ENCODE measurements at places on chromosomes 3 and 15. TPM values are rescaled to one million over a fixed set of nuclear protein-coding genes. Genes with fewer than 3 reads are reported as not detected.

DNA sequence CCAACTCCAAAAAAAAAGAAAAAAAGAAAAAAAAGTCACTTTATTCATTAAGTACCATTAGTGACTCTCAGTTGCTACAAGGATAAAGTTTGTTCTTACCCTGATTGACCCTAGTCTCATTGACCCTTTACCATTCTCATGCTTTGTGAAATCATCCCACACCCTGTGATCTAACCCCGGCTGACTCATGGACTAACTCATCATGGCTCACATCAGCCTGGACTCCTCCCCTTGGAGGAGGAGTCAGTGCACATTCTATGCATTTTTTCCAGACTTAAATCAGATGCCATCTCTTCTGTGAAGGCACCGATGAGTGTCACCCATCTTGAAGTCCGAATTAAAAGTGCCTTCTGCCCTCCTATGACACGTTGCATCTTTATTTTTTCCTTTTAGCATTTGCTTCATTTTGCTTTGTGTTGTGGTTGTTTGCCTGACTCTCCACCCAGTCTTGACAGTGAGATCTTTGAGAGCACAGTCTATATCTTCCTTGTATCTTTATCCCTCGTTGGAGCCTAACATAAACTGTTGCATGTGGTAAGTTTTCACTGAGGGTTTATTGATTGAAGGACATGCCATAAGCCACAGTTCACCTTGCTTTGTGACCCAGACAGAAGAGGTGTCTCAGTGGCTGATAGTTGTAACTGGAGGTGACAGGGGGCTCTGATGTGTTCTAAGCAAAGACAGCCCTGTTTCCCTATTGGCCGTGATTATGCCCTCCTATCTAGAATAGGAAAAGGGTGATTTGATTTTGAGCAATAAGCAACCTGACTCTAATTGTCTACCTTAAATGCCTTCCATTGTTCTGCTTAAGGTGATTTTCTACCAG lies 72.1 kb downstream of the IL1RAP start:
- DNase-seq, result peak; percentile 95

GRCh38 chr3:82416830-82417229 lies 655.4 kb upstream of the GBE1 start:
- no peak for DNase-seq

- DNase-seq, result no peak
Observed at GRCh38 chr3:9105421-9105820, 142.1 kb upstream of the RAD18 start.

DNA sequence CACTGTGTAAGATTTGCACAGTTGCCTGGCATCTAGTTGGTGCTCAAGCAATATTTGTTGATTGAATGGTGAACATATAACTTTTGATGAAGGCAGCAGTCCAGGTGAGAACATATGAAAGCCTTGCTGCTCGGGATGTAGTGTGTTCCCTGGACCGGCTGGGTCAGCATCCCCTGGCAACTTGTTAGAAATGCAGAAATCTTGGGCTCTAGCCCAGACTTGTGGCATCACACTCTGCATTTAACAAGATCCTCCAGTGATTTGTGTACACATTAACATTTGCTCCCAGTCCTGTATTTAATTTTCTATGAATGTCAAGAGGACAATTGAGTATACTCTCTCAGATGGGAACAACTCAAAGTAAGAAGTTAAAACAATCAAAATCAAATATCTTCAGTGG lies 69.0 kb upstream of the SAMMSON start:
- peak; percentile 10 for DNase-seq

DNA sequence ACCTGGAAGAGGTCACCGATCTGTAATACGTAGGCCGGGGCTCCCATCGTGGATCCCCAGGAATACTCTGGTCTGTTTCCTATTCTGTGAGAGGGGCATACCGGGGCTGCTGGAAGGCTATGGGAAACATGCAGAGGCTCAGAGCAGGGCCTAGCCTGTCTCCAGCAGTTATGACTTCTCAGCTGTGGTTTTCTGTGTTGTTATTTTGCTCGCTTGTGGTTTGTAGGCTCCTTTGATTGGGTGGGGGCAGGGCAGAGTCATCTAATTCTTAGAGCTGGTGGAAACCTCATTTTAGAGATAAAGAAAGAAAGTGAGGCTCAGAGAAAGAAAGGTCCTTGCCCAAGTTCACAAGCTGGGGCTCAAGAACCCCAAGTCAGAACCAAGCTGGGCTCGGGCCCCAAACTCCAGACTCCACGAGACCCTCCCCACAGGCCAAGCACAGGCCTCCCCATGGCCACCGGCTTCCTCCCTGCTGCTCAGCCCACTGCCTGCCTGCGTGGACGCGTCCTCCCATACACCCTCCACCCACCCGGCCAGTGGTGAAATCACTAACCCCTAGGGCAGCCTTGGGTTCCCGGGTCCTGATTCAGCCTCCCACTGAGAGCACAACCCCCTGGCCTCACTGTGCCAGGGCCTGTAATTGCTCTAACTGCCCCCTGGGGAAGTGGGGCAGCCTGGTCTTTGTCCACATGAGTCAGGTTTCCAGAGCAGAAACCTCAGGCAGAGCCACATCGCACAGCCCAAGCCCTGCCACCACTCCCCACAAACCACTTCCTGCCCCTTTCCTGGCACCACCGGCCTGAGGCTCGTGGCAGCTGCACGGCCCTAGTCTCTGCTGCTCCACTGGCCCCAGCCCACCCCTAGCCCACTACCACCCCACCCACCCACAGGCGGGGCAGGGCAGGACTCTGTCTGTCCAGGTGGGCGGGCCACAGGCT lies 270.8 kb downstream of the UACA start:
- DNase-seq, result peak; percentile 81

GRCh38 chr3:14680716-14681115 lies 5.8 kb downstream of the C3orf20 start:
- peak; percentile 18 for DNase-seq

DNA sequence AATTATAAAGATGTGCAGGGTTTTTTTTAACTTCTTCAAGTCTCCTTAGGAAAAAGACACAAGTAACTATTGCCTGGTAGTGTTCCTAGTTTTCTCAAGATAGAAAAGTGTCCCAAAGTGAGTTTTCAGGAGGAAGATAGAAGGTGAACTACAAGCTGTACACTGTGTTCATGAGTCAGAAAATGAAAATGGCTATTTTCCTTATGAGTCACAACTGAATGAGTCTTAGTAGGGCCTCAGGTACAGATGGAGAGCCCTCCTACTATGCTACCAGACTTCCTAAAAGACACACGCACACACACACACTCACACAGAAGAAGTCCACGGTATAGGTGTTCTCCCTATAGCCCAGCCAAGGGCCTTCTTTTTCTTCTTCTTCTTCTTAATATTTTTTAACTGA lies 3.1 kb downstream of the MYO1E start:
- no peak for DNase-seq

DNA sequence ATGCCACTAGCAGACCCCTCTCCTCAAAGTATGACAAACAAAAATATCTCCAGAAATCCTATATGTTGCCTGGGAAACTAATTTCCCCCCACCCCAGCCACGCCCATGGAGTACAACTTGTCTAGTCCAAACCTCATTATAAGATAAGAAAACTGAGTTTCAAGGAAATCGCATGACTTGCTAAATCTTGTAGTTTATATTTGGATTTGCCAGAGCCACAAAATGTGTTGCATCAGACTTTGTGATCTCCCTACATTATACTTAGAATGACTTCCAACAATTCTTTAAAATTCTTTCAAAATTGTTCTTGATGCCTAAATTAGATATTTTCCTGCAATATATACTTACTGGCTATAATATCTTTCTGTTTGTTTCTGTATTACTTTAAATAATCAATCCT lies 1034.4 kb downstream of the IGSF11 start:
- peak; percentile 28 for DNase-seq

DNA sequence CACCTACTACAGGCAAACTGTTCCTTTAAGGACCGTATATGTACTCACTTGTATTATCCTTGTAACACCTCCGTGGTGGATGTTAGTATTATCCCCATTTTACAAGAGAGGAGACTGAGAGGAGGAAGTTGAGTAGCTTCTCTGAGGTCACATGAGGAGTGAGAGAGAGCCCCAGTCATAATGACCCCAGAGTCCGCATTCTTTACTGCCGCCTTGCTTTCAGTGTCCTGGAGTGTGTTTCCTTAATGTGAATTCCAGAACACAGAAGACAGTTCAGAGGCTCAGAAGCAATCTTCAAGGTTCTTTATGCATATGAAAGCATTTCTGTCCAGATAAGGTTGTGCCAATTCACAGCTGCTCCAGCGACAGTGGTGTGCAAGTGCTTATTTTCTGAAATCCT lies 199.2 kb downstream of the CACNA2D3 start:
- no peak for DNase-seq

DNA sequence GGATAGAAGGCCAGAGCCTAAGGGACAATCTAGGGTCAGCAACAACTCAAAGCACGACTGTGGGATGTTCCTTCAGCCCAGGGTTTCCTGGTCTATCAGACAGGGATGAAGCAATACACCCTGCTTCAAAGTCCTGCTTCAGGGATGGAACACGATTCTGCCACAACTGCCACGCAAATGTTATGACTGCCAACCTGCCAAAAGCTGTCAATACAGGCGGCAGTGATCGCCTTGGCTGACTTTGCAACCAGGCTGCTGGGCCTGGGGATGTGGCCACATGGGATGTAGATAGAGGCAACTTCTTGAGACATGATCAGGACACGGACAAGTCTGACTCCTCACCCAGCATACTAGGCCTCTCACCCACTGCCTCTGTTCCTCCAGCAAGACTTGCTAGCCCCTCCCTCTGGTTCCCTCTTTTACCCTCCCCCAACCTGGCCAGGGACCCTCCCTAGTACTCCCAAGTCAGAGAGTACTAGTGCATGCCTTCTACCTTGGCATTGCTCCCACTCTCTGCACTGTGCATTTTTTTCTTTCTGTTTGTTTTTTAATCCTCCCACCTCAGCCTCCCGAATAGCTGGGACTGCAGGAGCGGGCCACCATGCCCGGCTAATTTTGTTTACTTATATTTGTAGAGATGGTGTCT lies 7.6 kb downstream of the CCDC12 start:
- no peak for DNase-seq

DNA sequence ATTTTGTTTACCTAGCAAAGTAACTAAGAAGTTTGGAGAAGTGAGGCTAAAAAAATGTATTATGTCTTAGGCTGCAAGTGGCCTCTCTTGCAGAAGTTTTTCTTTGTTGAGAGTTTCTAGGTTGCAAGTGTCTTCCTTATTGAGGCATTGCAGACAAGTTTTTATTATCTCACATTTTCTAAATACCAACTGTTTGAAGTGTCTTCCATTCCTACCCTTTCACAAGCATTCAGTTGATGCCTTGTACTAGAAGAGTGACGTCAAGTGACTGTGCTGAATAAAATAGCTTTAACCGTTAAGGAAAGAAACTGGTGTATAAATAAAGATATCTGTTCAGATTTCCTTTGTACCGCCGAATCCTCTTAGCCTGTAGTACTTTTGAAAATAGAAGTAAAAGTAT lies 123.3 kb downstream of the ALCAM start:
- DNase-seq, result no peak

DNA sequence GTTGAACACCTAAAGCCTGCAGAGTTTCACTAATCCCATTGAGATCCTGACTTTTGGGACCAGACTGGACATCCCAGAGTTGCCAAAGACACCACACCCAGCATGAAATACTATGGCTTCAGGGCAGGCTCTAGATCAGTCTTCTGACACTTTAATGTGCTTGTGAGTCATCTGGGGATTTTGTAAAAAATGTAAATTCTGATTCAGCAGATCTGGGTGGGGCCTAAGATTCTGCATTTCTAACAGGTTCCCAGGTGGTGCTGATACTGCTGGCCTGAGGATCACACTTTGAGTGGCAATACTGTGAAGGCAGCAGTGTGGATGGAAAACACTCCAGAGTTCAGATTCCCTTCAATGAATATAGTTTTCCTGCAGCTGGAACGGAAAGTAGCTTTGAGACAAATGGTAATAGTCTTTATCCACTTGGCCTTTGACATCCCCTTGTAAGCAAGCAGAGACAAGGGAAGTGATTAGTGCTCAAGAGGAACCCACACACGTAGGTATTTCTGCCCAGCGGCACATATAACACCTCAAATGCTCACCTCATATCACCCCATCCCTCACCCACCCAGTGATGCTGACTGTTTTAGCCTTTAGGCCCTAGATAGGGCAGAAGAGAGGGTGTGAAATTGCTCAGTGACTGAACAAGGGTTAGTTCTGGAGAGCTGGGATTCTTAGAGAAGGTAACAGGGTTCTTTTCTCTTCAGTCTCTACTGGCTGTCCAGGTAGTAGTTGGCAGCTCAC lies 51.5 kb upstream of the GSK3B start:
- DNase-seq, result peak; percentile 41

DNA sequence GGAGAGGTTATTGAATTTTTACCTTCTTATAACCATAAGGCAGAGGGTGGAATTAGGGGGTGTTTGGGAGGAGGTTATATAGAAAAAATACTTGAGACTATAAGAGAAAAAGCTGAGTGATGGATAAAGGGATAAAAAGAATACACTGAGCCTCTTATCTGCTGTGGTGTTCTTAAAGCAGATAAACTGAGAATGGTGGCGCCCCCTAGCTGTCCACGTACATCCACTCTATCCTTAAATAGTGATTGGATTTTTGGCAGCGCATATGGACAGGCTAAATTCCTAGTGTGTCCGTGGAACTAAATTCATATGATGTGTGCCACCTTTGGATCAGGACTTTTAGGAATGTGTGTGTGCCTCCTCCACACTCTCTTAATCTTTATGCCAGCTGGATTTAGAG lies 121.1 kb downstream of the OXSM start:
- DNase-seq, result peak; percentile 48

DNA sequence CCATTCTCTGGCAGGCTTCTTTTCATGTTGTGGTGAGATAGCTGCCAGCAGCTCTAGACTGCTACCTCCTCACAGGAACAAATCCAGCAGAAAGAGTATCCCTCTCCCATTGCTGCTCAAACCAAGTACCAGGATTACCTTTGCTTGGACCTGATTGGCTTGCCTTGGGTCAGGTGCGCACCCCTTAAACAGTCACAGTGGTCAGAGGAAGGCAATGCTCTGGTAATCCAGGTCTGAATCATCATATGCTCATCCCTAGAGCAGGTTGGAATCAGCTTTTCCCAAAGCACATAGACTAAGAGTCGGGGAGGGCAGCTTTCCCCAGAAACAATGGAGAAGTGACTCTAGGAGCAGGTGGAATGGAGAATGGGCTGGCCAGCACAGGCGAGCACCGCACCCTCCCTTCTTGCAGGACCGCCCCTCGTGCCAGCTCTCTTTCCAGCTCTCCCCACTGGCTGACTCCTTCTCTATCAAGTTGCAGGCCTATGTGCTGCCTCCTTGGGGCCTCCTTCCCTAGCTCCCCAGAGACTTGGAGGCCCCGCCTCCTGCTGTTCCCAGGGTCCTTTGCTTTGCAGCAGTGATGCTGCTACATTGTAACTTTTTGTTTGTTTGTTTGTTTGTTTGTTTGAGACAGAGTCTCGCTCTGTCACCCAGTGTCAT lies 29.9 kb upstream of the ADPGK start:
- no peak for DNase-seq

Gene CELF6
- total RNA-seq, result not detected

Gene ACSBG1
- total RNA-seq, result not detected

Gene LRTM1
- total RNA-seq, result not detected

Gene SLC26A6
- 11.8 TPM for total RNA-seq

Gene A4GNT
- not detected for total RNA-seq

Gene SEMA5B
- not detected for total RNA-seq

Gene CCK
- total RNA-seq, result not detected

Gene TM4SF18
- under 0.01 TPM for total RNA-seq

Gene ADIPOQ
- not detected for total RNA-seq

Gene CSTA
- total RNA-seq, result not detected

Gene CNBP
- total RNA-seq, result 266 TPM

Gene LRRC15
- 2.5 TPM for total RNA-seq

Gene DUOXA1
- not detected for total RNA-seq

Measured in IMR-90 (cell line).